Small intestine (tissue), 16 donors: ENCODE measurements at places on chromosomes 2 and 18.

DNA sequence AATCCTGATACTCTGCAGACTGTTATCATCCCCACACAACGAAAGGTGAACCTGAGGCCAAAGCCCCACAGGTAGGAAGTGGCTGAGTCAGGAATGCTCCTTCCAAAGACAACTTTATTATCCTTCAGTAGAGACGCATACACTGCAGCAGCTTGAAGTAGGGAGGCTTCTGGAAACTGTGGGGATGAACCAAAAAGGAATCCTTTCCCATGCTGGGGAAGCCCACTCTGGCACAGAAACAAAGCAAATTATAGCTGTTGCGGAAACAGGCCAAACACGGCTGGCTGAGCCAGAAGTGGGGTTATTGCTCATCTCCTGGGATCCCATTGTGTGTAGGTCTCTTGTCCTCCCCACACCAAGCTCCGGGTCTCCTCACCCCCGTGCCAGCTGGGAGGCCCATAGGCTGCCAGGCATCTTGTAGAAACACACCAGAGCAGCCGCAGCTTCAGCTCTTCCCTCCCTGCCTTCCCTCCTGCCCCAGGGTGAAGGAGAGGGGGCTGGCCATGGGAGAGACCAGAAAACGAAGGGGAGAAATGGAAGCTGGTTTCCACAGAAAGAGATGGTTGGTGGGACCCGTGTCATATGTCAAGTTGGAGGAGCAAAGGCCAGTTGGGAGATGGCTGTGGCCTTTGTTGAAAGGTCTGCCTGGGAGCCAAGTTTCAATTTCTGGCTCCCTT lies 176.9 kb upstream of the NABP1 start:
- no peaks in the 10 kb centered on the region for H3K36me3 ChIP-seq
- H3K27me3 ChIP-seq = no peaks in the 10 kb centered on the region
- peaks cover 14% of the 10 kb centered on the region for H3K4me1 ChIP-seq
- H3K27ac ChIP-seq = no peak overlapping the region

DNA sequence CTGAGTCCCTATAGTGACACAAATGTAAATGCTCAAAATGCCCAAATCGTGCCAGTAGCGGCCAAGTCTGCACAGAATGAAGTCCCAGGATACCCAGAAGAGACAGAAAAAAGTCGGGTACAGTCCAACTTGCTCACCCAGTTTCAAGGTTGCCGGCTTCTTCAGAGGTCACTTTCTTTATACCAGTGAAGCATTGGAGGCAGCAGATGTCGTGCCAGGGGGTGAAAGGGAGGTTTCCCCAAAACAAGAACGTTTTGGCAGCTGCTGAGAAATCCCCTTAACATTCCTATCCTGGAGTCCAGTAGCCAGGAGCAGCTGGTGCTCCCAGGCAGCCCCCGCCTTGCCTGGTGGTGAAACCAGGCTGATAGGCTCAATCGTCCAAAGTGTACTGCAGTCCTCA lies 58.1 kb upstream of the MCFD2 start:
- no peaks in the 10 kb centered on the region for H3K36me3 ChIP-seq
- no peak for DNase-seq
- H3K4me3 ChIP-seq = no peak overlapping the region
- H3K27me3 ChIP-seq = no peaks in the 10 kb centered on the region
- H3K4me1 ChIP-seq = peaks cover 17% of the 10 kb centered on the region

DNA sequence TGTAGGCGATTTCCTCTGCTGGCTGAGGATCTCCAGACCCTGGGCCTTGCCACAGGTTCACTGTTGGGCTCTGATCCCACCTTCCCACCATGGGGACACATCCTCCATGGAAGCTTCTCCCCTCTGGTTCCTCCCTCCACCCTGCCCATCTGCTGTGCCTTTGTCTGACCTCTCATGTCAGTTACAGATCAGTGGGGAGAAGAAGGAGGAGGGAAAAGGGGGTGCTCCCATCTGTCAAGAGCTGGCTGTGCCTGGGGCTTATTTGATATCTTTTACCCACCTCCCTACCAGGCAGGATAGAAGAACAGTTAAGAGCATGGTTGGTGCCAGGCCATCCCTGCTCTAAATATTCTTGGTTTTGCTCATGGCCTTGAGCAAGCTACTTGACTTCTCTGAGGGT lies 12.3 kb upstream of the DNAJB2 start:
- H3K27me3 ChIP-seq = no peaks in the 10 kb centered on the region
- DNase-seq = no peak
- no peaks in the 10 kb centered on the region for H3K36me3 ChIP-seq
- no peaks in the 10 kb centered on the region for H3K4me1 ChIP-seq
- no peak overlapping the region for H3K4me3 ChIP-seq
- H3K27ac ChIP-seq = no peak overlapping the region

- peak; percentile 71 for DNase-seq
- H3K4me3 ChIP-seq = no peak overlapping the region
- no peaks in the 10 kb centered on the region for H3K36me3 ChIP-seq
- peak overlapping the region; percentile 81 for H3K27ac ChIP-seq
- H3K27me3 ChIP-seq = no peaks in the 10 kb centered on the region
- H3K4me1 ChIP-seq = peaks cover 49% of the 10 kb centered on the region
Measured at GRCh38 chr2:137947032-137947727, 17.1 kb upstream of the HNMT start.

DNA sequence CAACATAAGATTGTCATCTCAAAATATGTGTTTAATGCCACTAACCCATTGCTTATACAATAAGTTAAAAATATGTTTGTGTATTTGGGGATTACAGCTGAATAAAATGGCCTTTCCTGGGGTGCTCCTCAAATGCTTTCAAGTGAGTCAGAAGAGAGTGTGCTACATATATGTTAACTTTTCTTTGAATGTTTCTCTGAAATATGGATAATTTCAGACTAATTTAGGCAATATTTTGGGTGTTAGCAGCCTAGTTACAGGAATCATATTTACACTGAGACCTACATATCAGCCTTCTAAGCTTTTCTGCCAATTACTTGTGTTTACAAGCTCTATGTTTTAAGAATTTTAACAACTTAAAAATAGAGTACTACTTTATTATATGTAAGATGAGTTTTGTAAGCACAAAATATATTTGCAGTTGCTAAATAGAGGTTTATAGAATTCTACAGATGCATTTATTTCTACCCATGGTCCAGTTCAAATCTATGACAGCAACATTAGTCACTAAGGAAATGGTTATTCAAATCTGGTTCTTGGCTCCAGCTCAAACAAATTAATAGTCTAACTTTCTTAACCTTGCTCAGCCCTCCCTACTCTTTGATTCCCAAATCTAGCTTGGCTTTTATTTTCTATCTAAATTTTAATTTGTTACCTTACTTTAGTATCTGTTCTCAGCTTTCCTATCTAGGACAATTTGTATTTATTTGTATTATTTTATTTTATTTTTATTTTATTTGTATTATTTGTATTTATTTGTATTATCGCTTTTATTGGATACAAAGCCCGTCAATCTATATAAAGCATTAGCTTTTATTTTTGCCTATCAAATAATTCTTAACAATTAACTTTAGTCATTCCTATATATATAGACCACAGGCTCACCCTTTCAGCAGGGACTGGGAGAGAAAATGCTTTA lies 48.9 kb downstream of the FSIP2 start:
- H3K27ac ChIP-seq = no peak overlapping the region
- H3K4me1 ChIP-seq = no peaks in the 10 kb centered on the region
- H3K27me3 ChIP-seq = no peaks in the 10 kb centered on the region
- no peak overlapping the region for H3K4me3 ChIP-seq

DNA sequence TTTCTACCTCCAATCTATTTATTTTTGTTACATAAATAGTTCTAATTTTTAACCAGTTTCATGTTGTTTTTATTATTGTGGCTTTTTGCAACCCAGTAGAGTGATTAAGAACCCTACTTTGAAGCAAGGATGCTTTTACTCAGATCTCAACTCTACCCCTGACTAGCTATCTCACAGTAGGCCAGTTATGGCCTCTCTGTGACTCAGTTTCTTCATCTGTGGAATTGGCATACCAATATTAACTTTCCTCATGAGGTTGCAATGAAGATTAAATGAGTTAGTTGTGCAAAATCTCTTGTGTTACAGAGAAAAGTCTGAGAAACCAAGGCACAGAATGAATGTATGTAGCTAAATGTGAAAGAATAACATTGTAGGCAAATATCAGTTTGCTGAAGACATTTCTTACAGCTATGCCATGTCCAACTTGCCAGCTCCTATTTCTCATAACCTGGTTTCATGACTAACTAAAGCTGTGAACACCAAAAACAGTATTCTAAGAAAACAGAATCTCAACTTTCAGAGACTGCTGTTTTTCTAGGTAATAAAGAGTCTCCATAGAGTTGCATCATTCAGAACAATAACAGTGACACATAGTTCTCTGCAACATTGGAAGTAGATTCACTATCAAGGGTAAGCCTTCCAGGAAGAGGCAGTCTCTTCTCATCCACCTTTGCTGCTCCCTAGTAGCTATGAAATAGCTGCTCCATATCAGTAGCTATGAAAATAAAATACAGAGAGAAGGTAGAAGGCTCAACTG lies 33.2 kb upstream of the CYTIP start:
- peaks cover 9% of the 10 kb centered on the region for H3K36me3 ChIP-seq
- no peak overlapping the region for H3K27ac ChIP-seq
- no peaks in the 10 kb centered on the region for H3K27me3 ChIP-seq
- H3K4me1 ChIP-seq = peaks cover 17% of the 10 kb centered on the region
- DNase-seq = no peak
- H3K4me3 ChIP-seq = no peak overlapping the region

DNA sequence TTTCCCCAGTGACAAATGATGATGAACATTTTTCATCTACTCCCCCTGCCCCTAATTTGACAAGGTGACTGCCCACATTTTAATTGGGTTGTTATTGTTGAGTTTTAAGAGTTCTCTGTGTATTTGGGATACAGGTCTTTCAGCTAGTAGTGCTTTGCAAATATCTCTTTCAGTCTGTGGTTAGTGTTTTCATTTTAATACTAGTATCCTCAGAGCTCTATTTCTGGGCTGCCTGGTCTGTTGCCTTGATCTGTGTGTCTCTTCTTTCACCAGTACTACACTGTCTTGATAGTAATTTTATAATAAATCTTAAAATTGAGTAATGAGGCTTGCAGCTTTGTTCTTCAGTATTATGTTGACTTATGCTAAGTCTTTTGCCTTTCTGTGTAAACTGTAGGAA lies 19.7 kb downstream of the EIF5B start:
- H3K27me3 ChIP-seq = no peaks in the 10 kb centered on the region
- H3K4me3 ChIP-seq = no peak overlapping the region

DNA sequence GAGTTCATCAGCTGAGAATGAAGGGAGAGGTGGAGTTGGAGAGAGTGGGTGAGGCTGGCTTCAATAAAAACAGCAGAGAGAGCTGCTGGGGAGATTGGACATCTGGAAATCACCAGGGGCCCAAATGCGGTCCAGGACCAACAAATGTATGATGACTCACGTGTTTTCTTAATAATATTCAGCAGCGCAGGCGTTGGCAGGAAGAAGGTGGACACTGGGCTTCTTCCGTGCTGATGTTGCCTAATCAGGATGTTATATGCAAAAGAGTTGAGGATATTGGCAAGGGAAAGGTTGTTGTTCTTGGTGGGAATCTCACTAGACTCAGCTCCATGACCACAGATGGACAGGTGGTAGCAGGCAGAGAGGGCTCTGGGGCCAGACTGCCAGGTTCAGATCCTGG lies 12.8 kb upstream of the PLA2R1 start:
- no peak overlapping the region for H3K4me3 ChIP-seq
- no peaks in the 10 kb centered on the region for H3K27me3 ChIP-seq
- H3K27ac ChIP-seq = no peak overlapping the region
- no peaks in the 10 kb centered on the region for H3K36me3 ChIP-seq
- peak; percentile 63 for DNase-seq

DNA sequence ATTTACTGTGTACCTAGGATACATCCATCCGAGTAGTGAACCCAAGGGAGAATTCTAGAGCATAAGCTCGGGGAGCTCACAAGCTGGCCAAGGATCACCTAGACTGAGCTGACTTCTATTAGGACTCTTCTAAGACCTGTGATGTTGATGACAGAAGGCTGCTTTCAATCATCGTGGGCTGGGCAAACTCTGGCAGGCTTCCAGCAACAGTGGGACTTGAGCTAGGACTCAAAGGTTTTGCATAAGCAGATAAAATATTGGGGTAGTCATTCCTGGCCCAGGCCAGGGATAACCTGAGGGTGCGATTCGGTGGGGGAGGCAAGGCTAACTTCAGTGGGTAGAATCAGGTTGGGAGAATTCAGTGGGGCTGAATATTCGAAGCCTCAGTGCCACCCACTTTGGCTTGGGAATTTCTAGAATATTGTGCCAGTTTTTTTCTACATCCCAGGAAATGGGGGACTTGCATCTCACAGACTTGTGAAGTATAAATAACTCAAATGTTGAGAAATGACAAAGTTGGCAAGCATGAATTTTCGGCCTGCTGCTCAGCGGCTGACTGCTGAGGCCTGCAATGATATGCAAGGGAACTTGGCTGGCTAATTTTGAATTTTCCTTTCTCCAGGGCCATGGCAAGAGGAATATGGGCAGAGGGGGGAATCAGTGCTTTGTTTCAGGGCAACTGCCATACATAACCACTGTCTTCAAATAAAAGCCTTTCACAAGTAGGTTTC lies 274.3 kb downstream of the PRKCE start:
- H3K36me3 ChIP-seq = no peaks in the 10 kb centered on the region
- no peak overlapping the region for H3K27ac ChIP-seq
- peaks cover 5% of the 10 kb centered on the region for H3K4me1 ChIP-seq
- no peak for DNase-seq

- H3K36me3 ChIP-seq = peaks cover 30% of the 10 kb centered on the region
- DNase-seq = peak; percentile 37
- no peak overlapping the region for H3K4me3 ChIP-seq
- H3K4me1 ChIP-seq = peaks cover 2% of the 10 kb centered on the region
Measured at GRCh38 chr2:190996338-190996946, 17.5 kb downstream of the STAT1 start.

DNA sequence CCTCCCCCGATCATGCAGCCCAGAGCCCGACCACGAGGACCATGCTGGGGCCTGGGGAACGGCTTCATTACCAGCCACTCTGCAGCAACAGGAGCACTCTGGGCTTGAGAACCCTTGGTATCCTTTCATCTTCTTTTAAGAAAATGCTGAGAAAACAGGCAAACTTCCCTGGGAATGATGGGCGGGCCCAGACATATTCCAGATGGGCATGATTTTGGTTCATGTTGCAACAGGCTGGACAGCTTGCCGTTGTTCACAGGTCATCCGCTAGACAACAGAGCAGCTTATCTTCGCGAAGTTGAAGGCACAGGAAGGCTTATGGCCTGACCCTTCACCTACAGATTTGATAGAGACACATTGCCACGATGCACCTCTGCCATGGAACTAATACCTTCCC lies 121.0 kb downstream of the KLHL29 start:
- H3K27ac ChIP-seq = no peak overlapping the region
- no peak overlapping the region for H3K4me3 ChIP-seq
- peaks cover 7% of the 10 kb centered on the region for H3K27me3 ChIP-seq
- no peaks in the 10 kb centered on the region for H3K4me1 ChIP-seq
